Fibroblast of lung (primary cell): ENCODE measurements at places on chromosomes 7 and 10. TPM values are rescaled to one million over a fixed set of nuclear protein-coding genes. Genes with fewer than 3 reads are reported as not detected.

- no peak for DNase-seq
Observed at GRCh38 chr10:88995156-88995876, 4.7 kb downstream of the FAS start.

- DNase-seq = no peak
Observed at GRCh38 chr7:124497176-124497575, 268.4 kb downstream of the GPR37 start.

DNA sequence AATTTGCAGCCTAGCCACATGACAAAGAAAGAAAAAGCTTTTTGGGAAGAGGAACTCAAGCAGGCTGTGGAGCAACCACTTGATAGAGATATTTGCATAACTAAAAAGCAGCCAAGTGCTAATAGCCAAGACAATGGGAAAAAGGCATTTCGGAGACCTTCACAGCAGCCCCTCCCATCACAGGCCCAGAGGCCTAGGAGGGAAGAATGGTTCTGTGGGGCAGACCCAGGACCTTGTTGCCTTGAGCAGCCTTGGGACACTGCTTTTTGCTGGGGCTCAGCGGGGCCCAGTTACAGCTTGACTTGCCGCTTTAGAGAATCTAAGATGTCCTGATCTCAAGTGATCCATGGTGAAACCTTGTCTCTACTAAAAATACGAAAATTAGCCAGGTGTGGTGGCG is 38.5 kb downstream of the FAM149B1 start:
- DNase-seq = no peak

EPHB6 gene
- total RNA-seq = 4.3 and 6.7 TPM in 2 replicates

DNA sequence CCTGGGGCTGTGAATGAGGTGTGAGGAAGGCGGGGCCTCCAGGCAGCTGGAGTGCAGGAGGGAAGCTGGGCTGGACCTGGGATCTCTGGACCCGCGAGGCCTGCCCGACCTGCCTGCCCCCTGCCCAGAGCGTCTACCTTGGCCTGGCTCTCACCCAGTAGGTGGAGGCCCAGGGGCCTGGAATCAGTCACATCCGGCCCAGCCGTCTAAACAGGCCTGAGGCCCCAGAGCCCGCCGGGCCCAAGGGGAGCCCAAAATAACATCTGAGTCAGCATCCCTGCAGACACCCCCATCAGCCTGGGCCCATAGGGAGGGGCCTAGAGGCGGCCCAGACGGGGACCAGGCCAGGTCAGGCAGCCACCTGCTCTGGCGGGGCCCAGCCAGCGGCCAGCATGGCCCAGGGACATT is 15.1 kb upstream of the ELN start:
- DNase-seq = peak; percentile 60

VAX1 gene
- total RNA-seq = not detected in 2 replicates

DNA sequence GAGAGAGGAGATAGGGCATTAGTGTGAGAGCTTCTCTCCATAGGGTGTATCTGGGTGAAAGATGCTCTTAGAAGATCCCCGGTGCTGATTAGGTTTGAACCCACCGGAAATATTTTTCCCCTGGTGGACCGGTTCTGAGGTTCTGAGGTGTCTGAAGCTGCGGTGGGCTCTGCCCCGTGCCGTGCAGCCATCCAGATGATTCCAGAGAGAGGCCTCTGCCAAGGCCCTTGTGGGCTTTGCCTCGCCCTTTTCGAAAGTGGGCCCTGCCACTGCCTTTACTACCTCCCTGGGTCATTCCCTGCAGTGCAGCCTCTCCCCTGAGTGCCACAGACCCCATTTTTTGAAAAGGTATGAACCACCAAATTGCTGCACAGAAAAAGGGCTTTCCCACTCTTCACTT is 2.8 kb downstream of the GIMAP8 start:
- no peak for DNase-seq

GRCh38 chr10:83680470-83680891 is 458.8 kb upstream of the GHITM start:
- DNase-seq = no peak

DNA sequence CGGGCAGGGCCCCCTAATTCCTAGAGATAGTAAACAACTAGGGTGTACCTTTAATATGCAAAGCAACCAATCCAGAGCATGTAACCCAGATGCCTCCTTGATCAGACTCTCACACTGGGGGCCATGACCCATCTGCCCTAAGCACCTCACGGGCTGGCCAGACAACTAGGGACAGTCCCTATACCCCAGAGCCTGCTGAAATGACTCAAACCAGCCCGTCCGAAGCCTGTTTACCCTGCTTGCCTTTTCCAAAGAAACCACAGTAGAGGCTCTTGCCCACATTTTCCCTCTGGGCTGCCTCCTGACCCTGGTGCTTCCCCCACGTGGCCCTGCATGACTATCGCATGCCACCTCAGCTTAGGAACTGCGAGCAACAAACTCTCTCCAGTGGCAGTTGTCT is 46.2 kb downstream of the RGS10 start:
- no peak for DNase-seq

GJD4 gene
- total RNA-seq = 0.17 TPM in 1 of 2 replicates, not detected in the other

GRCh38 chr7:120304674-120305073 is 31.7 kb downstream of the KCND2 start:
- DNase-seq = no peak
